Activated CD4-positive, alpha-beta T cell treated with anti-CD3 and anti-CD28 coated beads for 24 hours (primary cell): ENCODE measurements at places on chromosomes 12 and 14.
A peak's percentile ranks its signal among the peaks of the same experiment; 100 is the strongest.

- DNase-seq, result no peak
These were observed 480.8 kb downstream of the RMST start for GRCh38 chr12:97943359-97943758.

- no peak for DNase-seq
These were observed 26.6 kb downstream of the PPFIBP1 start for GRCh38 chr12:27550653-27550975.

DNA sequence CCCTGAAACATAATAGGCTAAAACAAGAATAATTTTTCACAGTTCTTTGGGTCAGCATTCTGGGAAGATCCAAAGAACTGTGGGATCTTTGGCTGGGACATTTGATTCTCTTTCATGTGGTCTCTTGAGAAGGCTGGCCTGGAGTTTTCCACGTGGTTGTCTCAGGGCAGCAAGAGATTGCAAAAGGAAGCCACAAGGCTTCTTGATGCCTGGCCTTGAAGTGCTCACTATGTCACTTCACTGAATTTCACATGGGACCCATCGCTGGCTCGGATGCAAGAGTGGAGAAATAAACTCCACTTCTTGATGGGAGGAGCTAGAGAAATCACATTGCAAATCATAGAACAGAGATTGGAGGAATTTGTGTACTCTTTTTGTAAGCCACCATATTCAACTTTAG, 343.4 kb downstream of the MED13L start:
- no peak for DNase-seq

DNA sequence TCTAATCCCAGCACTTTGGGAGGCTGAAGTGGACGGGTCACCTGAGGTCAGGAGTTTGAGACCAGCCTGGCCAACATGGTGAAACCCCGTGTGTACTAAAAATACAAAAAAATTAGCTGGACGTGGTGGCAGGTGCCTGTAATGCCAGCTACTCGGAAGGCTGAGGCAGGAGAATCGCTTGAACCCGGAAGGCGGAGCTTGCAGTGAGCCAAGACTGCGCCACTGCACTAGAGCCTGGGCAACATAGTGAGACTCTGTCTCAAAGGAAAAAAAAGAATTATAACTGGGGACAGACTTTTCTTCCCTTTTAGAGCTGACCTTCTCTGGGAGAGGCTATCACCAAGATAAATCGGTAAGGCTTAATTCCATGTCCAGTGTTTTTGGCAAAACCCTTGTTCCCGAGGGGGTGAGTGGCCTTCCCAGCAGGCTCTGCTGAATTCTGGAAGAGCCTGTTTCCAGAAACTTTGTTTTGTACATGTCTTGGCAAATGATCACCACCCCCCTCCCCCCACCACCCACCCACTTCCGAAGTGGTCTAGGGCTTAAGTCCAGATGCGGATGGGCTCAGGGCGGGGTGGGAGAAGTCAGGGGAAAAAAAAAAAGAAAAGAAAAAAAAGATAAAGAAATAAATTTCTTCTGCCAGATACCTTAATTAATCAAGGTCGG, 32.3 kb upstream of the DEGS2 start:
- DNase-seq, result no peak

DNA sequence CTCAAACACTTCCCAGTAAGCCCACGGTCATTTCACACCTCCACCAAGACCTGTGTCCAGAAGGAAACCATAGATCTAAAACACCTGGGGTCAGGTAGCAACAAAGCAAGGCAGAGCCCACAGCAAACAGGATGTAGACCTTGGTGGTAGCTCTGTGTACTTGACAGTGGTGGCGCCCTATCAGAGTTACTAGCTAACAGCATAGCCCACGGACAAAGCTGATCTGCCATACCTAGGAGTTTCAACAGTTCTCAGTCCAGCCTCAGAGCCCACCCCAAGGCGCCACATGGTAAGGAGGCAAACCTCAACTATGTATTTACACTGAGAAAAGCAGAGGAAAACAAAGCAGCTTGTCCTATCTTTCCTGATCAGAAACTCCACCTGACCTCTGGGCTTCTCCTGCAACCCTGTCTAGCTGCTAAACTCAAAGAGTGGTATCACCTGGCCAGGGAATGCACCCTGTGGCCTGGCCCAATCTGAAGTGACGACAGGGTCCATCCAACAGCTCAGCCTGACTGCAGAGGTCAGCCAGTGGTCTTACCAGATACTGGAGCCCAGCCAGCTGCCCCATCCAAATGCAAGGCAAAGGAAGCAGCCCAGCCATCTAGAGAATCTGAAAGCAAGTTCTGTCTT, 46.3 kb downstream of the STON2 start:
- DNase-seq, result no peak

- no peak for DNase-seq
These were observed 127.5 kb downstream of the TBC1D30 start for GRCh38 chr12:64951944-64952343.

- no peak for DNase-seq
These were observed 40.6 kb downstream of the HECTD1 start for GRCh38 chr14:31167032-31167431.

DNA sequence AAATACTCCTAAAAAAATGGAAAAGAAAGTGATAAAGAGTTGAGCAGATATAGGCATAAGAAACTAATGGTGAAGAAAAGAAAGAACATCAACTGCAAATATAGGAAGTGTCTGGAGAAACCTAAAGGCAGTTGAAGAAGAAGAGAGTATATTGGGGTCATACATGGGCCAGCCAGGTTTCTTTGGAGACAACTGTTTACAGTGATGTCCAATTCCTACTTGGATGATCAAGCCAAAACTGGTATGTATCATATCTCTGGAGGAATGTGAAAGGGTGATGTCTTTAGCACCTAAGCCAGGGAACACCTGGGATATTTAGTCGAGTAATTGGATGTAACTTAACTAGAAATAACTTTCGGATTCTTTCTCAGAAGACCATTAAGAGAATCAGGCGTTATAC, 129.3 kb upstream of the FLRT2 start:
- no peak for DNase-seq

GRCh38 chr12:109389146-109389545, 41.4 kb downstream of the MYO1H start:
- DNase-seq, result no peak

DNA sequence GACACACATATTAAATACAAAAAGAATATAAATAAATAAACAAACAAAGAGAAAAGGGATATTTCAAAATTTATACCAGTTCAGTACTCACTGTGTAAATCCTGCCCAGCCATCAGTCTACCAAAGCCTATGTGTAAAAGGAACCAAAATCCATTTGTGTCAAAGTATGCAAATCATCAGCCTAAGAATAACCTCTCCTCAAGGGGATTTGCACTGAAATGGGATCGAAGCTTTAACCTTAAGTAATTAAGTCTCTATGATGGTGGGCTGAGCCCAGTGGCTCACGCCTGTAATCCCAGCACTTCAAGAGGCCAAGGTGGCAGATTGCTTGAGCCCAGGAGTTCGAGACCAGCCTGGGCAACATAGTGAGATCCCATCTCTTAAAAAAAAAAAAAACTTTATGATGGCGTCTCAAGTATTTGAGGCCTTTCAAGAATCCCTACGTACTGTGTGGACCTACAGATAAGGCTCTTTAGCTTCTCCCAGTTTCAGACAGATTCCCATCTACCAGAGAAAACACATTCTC, 57.8 kb upstream of the METAP2 start:
- no peak for DNase-seq

GRCh38 chr12:1108276-1108675, 117.3 kb downstream of the ERC1 start:
- no peak for DNase-seq

DNA sequence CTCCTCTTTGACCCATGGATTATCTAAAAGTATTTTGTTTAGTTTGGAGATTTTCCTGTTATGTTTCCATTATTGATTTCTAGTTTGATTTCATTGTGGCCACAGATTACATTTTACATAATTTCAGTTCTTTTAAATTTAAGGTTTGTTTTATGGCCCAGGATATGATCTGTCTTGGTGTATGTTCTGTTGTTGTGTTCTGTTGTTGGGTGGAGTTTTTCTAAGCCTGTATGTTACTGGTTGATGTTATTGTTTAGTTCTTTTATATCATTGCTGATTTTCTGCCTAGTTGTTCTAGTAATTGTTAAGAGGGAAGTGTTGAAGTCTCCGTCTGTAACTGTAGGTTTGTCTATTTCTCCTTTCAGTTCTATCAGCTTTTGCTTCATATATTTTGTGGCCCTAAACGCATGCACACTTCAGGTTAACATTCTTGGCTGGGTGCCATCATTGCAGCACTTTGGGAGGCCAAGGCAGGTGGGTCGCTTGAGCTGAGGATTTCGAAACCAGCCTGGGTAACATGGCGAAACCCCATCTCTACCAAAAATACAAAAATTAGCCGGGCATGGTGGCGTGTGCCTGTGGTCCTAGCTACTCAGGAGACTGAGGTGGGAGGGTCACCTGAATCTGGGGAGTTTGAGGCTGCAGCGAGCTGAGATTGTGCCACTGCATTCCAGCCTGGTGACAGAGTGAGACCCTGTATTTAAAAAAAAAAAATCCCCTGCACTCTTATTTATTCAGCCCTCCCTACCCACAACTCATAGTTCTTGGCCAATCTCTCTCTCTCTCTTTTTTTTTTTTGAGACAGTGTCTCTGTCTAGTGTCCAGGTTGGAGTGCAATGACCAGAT, 28.1 kb upstream of the CFL2 start:
- no peak for DNase-seq

GRCh38 chr12:66804563-66804974, 125.7 kb upstream of the GRIP1 start:
- no peak for DNase-seq

- DNase-seq, result no peak
These were observed 35.2 kb downstream of the ZFP36L1 start for GRCh38 chr14:68757618-68758081.

- no peak for DNase-seq
These were observed 121.2 kb downstream of the RAD51B start for GRCh38 chr14:67940486-67941455.

- no peak for DNase-seq
These were observed 25.6 kb downstream of the ELK3 start for GRCh38 chr12:96219700-96220206.

DNA sequence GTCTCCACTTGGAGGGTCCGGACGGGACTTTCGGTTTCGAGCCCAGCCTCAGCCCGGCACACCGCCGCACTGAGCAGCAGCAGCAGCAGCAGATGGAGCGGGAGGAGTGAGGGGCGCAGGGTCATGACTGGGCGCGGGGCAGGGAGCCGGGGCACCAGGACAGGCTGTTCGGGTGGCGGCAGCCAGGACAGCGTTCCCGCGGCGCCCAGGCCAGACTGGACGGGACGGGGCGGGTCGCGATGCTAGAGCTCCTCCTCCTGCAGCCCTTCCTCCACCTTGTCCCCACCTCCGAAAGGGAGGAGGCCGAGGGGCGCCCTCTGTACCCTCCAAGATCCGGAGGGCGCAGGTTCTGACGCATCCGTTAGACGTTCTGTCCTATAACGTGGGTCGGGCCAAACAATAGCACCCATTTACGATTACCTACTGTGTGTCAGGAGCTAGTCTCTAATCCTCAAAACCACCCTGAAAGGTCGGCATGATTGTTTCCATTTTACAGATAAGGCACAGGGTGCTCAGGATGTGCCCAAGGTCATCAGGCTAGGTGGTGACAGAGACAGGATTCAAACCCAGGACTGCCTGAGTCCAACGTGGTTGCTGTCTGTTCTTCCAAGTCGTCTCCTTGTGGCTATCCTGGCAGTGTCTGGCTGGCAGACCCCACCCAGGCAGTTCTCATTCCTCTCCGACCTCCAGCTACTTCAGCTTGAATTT, at the start of gene FKBP11:
Gene FKBP11, minus strand, starts transcription at position 189 of the 708 bp plus-strand sequence. Its CDS starts 64 bp downstream, at position 125.
- peak; percentile 59 for DNase-seq

DNA sequence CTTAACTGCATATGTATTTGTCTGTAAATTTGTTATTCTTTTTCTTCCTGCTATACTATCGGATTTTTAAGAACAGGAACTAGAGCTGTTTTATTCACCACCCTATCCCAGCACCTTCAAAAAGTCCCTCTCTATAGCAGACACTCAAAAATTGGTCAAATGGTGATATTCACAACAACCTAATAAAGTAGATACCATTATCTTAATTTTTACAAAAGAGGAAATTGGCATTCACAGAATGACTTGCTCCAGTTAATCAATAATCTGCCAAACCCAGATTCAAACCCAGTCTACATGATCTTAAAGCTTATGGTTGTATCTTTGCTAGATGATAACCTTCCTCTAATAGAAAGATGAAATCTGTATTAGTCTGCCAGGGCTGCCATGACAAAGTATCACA, 426.6 kb downstream of the EGLN3 start:
- no peak for DNase-seq

GRCh38 chr14:37411079-37411735, 183.8 kb downstream of the FOXA1 start:
- DNase-seq, result no peak

- DNase-seq, result no peak
These were observed 22.9 kb downstream of the HIP1R start for GRCh38 chr12:122858171-122858570.

GRCh38 chr12:1939801-1940607, 21.6 kb upstream of the CACNA2D4 start:
- DNase-seq, result peak; percentile 90

- no peak for DNase-seq
These were observed 43.7 kb downstream of the HELB start for GRCh38 chr12:66345956-66346355.

DNA sequence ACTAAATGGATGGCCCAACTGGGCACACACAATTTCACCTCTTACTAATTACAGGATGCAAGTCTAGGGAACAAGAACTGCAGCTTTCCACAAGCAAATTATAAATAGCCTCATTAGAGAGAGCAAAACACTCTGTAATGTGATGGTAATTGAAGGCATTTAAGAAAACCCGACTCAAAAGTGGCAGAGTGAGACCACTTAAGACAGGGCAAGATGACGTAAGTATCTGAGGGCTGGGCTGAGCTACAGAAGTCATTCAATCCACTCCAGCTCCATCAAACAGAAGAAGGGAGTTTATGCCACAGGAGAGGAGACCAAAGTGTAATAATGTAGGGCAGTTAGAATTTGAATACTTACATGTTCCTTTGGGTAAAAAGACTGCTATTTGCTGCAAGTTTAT, 90.3 kb downstream of the PRKAB1 start:
- no peak for DNase-seq

DNA sequence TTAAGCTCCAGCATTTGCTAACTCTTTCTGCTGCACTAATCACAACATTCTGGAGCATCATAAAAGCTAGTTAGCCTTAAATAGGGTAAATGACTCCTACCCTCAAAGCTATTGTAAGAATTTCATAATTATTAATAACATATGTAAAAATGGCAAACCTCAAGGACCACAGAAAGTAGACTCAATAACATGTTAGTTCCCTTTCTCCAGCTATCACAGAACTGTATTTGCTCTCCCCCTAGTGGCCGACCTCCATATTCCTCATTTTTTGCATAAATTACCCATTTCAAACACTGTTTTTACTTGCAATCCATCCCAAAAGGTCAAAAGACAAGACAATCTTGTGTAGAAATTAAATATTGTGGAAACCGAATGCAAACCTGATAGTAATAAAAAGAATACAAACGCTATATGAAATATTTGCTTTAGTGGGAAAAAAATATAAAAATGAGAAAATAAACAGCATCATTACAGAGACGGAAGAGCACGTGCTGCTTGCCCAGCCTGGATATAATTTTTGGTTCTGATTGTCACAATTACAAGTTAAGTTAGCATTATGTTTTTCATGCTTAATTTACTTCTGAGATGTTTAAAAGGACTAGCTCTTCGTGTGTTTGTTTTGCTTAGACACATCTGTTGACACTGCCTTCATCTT, 97.9 kb downstream of the RERGL start:
- DNase-seq, result no peak

GRCh38 chr14:24353559-24354481, 14.0 kb upstream of the RIPK3 start:
- DNase-seq, result no peak
